Placental pericyte (primary cell): ENCODE measurements at places on chromosomes 2 and 18. TPM values are rescaled to one million over a fixed set of nuclear protein-coding genes. Genes with fewer than 3 reads are reported as not detected.

The BOLL gene
- total RNA-seq: not detected in 2 replicates

The ABCB11 gene
- not detected in 2 replicates for total RNA-seq

The MAPK4 gene
- not detected in 2 replicates for total RNA-seq

The MDH1 gene
- total RNA-seq: 143 and 192 TPM in 2 replicates

The UCN gene
- total RNA-seq: 0.86 and 1.1 TPM in 2 replicates

The SFT2D3 gene
- total RNA-seq: 4.4 and 8.2 TPM in 2 replicates

The ANO7 gene
- total RNA-seq: 0.22 and 1.7 TPM in 2 replicates

The ALPG gene
- not detected in 2 replicates for total RNA-seq

The CRACDL gene
- not detected in 2 replicates for total RNA-seq

The FSHR gene
- total RNA-seq: not detected in 2 replicates

The MOCOS gene
- total RNA-seq: 4.9 and 24.9 TPM in 2 replicates

The RRM2 gene
- 2.0 and 136 TPM in 2 replicates for total RNA-seq

The PLB1 gene
- 0.86 and 2.4 TPM in 2 replicates for total RNA-seq

The CABYR gene
- 2.9 and 4.4 TPM in 2 replicates for total RNA-seq

The CHST10 gene
- 10.6 and 13.3 TPM in 2 replicates for total RNA-seq

The MPHOSPH10 gene
- total RNA-seq: 17.5 and 21.0 TPM in 2 replicates

The DRC1 gene
- not detected in 2 replicates for total RNA-seq

The IL36G gene
- not detected in 2 replicates for total RNA-seq

The TTN gene
- under 0.01 TPM in 2 replicates for total RNA-seq

The COL4A3 gene
- total RNA-seq: under 0.01 TPM in 1 of 2 replicates, not detected in the other

The IL36A gene
- not detected in 2 replicates for total RNA-seq

The TXNDC2 gene
- total RNA-seq: 0.14 and 0.22 TPM in 2 replicates

The UGT1A5 gene
- not detected in 2 replicates for total RNA-seq

The TMEM131 gene
- total RNA-seq: 40.5 and 61.8 TPM in 2 replicates
